ENCODE measurements at places on chromosomes 16 and 17.

DNA sequence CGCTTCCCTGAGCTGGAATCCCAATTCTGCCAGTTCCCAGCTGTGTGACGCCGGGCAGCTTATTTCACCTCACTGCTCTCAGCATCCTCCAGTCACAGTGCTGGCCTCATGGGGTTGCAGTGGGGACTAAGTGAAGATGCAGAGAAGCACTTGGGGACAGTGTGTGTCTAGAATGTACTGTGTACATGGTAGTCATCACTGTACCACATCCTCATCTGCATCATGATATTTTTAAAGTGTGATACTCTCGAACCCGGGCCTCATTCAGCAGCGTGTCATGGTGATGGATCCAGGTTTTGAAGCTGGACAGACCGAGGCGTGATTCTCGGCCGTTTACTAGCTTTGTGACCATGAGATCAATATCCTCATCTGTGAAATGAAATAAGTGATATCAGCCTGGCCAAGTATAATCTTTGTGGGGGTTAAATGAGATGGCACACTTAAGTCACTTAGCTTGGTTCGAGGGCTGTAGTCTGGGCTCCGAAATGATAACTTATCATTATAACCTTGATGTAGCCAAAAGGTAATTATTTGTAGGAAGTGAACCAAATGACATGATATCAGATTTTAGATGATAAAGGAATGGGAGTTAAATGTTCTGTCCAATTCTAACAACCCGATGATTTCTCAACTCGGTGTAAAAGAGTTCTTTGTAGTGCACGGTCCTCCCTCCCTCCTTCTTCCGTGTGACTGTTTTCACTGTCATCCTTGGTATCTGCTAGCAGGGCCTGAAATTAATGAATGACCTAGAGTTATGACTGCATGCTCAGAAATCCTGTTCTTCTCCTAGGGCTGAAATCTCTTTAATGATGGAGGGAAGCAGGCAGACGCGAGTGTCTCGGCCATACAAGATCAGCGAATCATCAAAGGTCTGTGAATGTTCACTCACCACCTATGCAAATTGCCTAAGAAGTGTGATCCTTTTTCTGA is 2.0 kb downstream of the KLHL36 start:
- no peak for DNase-seq

DNA sequence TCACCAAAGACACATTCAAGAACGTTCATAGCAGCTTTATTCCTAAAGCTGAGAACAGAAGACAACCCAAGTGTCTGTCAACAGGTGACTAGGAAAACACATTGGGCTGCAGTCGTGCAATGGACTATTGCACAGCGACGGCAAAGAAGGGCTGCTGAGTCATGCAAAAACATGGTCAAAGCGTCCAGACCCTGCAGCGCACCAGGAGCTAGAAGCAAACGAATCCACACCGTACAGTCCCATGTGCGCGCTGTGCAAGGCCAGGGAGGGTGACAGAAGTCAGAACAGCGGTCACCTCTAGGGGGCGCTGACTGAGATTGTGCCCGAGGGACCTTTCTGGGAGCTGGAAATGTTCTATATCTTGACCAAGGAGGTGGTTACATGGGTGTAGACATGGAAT is 266.4 kb downstream of the MAF start:
- DNase-seq, result no peak

- DNase-seq, result no peak
These were observed 163.8 kb downstream of the PRKCA start for GRCh38 chr17:66466106-66466820.

DNA sequence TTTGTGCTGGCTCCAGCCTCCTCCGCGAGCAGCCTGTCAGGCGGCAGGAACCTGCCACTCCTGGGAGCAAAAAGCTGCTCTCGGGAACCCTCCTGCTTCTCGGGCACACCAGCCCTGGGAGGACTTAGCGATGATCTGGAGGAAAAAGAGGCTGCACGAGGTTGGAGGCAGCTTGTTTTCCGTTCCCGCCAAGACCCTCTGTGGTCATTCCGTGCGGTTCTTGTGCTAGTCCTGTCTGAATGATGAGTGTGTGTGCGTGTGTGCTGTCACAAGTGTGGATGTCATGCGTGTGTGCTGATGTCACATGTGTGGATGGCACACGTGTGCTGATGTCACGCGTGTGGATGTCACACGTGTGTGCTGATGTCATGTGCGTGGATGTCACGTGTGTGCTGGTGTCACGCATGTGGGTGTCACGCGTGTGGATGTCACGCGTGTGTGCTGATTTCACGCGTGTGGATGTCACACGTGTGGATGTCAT is 150.0 kb downstream of the NPIPB11 start:
- no peak for DNase-seq

DNA sequence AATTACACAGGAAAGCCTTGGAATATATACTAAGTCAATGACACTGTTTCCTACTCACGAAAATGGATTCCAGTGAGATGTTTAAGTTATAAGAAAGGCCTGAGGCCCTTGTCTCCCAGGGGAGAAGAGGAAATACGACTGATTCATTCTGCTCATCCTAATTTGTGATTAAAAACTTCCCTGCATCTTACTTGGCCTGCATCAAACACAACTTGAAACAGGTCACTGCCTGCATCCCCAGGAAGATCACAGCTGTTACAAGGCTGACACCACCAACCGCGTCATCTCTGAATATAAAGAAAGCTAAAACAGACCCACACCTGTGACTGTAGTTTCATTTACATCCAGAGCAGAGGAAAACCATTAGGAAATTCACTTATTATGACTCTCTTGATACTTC is 121.9 kb downstream of the DNAH3 start:
- no peak for DNase-seq

DNA sequence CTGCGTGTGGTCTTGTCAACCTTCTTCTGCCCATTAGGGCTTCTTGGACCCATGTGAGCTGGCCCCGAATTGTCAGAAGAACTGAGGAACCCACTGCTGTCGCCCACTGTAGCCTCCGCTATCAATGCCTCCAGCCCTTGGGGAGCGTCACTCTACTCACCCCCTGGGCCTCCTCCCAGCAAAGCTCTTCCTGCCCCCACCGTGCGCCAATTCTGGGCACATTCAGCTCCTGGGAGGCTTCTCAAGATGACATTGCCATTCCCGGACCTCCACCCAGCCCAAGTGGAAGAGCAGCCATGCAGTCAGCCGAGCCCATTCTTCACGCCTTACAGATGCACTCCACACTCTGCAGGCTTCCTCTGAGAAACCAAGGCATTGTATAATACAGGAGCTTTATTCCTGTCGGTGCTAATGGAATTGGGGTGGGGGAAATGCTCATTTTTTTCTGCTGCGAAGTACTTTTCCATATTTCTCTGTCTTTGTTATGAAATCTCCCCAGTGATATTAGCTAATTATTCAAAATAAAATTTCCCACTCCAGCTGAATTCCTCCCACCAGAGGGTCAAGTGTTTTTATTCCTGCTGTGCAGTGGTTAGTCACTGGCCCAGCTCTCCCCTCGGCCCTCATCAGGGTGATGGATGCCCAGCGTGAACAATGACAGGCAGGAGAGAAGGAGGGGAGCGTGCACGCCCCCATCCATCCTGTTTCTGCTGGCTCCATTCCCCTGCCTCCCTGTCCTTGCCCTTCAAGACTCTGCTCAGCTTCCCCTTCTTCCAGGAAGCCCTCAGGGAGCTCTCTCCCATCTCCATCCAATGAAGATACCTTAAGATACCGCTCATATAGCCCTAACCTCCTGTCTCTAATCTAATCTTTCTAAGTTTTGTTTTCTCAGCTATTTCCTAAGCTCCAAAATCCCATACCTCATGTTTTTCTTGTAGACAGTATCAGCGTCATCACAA is 87.7 kb downstream of the C16orf95 start:
- DNase-seq, result no peak

- DNase-seq, result no peak
These were observed 12.2 kb downstream of the GJD3 start for GRCh38 chr17:40352237-40352778.

DNA sequence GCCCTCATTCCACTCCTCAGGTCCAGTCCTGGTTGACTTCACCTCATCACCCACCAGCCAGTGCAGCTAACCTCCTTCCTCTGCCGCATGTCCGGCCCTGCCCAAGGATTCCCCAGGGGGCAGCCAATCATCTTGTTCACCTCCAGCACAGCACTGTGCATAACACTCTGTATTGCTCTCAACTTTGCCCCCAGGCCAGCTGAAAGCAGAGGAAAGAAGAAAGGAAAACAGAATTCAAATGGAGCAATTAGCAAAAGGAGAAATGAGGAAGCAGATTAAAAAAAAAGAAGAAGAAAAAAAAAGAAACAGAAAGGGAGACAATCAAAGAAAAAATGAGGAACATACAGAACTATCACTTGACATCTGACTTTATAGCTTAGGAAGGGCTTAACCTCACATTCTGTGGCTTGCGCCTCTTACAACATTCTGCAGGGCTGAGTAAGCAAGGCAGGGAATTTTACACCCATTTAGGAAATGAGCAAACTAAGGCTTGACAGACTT is 26.1 kb downstream of the GAS7 start:
- DNase-seq, result no peak

- DNase-seq, result no peak
These were observed 72.7 kb downstream of the SOX9 start for GRCh38 chr17:72193391-72194106.

- DNase-seq, result no peak
These were observed 1.9 kb upstream of the SALL1 start for GRCh38 chr16:51152691-51153576.

DNA sequence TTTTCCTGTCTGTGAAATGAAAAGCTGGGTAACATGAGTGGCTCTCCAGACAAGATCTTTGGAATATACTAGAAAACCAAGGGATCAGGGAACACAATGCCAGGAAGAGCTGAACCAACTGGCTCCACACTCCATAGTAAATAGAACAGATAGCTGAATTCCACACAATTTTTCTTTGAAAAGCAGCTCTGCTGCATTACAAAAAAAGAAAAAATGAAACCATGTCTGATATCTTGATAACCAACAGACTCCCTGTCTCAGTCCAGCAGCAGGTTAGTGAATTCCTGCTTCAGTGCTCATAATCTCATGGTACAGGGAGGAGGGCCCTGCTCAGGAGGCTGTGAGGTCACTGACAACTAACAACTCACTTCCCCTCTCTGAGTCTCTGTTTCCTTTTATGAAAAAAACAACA is 97.1 kb downstream of the CDH11 start:
- DNase-seq, result no peak

GRCh38 chr17:17570798-17571716 is 20.5 kb downstream of the PEMT start:
- DNase-seq, result no peak

DNA sequence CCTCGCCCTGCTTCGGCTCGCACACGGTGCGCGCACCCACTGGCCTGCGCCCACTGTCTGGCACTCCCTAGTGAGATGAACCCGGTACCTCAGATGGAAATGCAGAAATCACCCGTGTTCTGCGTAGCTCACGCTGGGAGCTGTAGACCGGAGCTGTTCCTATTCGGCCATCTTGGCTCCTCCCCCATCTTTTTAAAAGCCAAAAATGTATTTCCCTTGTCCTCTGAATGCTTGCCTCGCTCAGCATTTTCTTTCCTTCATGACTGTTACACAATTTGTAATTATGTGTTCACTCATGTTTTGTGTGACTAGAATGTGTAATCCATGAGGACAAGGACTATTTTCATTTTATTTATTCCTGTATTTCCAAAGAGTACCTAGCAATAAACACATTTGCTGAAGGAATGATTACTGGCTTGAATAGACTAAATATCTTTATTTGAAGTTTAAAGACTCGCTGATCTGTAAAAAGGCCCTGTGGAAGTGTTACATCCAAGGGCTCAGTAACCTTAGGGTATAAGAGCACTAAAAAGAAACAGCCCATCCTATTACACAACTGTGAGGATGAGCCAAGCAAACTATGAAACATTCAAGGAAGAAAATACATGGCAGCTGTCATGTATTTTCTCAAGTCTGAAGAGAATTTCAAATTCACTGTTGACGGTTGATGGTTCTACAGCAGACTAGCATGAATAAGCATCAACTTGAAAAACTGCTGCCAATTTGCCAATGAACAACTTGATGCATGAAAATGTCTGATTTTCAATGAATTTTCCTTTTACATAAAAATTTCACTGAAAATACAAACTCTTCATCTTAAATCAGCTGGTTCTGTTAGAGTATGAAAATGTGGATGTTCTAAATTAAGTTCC is 192.6 kb downstream of the MYO1D start:
- DNase-seq, result no peak

DNA sequence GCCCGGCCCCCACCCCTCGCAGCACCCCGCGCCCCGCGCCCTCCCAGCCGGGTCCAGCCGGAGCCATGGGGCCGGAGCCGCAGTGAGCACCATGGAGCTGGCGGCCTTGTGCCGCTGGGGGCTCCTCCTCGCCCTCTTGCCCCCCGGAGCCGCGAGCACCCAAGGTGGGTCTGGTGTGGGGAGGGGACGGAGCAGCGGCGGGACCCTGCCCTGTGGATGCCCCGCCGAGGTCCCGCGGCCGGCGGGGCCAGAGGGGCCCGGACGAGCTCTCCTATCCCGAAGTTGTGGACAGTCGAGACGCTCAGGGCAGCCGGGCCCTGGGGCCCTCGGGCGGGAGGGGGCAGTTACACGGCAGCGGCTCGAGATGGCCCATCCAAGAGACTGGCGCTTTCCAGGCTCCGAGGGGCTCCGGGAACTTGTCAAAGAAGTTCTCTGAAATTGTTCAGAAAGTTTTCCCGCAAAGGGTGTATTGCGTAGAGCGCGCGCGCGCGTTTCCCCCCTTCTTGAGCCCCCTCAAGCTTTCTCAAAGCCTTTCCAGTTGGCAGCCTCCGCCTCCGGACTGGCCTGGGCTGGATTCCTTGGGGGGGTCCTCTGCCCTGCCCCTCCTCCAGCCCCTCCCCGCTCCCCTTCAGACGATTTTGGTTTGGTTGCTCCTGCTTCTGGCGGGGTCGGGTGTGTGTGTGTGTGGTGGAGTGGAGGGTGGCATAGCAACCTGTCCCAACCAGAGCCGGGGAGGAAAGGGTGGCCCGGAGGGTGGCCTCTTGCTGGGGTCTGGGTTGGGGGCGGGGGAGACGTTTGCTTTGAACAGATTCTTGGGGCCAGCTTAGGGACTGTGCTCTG is 504 bp downstream of the ERBB2 start:
- DNase-seq, result no peak

DNA sequence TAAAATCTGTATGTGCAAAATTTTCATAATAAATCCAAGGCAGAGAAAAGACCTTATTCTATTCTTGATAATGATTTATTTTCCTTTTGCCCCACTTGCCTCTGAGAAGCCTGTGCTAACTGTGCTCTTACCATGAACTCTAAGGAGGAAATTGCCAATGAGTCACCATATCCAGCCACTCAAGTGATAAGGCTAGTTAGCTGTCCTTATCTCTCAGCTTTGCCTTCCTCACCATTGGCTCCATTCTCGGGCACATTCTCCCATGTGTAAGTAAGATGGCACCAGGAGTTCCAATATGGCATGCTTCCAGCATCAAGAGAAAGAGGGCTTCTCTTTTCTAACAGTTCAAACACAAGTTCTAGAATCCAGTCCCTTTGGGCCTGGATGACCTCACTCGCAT is 142.4 kb downstream of the TOX3 start:
- DNase-seq, result no peak

GRCh38 chr17:386141-386876 is 33.7 kb upstream of the RPH3AL start:
- DNase-seq, result no peak

DNA sequence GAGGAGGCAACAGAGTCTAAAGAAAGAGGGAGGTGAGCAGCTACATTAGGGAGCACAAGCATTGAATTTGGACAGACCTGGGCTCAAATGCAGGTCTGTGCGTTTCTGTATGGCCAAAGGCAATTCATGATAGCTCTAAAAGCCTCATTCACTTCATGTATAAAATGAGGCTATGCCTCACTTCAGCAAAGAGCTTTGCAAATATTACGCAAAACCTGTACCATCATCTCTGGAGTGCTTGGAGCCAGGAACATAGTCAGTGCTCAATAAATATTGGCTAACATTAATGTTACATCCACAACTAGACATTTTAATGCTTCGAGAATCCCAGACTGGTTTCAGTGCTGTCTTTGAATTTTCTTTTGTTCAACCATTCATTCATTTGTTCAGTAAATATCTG is 254.7 kb upstream of the CDH11 start:
- DNase-seq, result no peak
